Memory B cell (primary cell): ENCODE measurements at places on chromosomes 11 and 22.

DNA sequence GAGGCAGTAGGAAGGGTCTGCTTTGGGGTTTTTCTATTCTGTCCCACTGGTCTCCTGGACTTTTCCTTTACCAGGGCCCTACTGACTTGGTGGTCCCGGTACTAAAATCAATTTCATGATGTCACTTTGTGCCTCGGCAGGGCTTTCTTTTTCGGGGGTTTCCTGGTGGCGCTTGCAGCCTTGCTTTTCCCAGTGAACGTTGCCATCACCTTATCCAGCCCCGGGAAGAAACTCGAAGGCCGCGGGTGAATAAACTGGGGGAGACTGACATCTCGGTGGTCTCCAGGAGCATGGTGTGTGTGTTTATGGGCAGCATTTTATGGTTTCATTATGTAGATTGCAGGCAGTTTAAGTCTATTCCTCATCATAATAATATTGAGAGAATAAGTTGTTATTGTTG, 84.4 kb downstream of the KCNQ1 start:
- DNase-seq: no peak

- no peak for DNase-seq
Measured at GRCh38 chr22:39231197-39231950, 13.4 kb downstream of the PDGFB start.

GRCh38 chr11:130160498-130161155, 1.0 kb downstream of the ST14 start:
- DNase-seq: no peak

DNA sequence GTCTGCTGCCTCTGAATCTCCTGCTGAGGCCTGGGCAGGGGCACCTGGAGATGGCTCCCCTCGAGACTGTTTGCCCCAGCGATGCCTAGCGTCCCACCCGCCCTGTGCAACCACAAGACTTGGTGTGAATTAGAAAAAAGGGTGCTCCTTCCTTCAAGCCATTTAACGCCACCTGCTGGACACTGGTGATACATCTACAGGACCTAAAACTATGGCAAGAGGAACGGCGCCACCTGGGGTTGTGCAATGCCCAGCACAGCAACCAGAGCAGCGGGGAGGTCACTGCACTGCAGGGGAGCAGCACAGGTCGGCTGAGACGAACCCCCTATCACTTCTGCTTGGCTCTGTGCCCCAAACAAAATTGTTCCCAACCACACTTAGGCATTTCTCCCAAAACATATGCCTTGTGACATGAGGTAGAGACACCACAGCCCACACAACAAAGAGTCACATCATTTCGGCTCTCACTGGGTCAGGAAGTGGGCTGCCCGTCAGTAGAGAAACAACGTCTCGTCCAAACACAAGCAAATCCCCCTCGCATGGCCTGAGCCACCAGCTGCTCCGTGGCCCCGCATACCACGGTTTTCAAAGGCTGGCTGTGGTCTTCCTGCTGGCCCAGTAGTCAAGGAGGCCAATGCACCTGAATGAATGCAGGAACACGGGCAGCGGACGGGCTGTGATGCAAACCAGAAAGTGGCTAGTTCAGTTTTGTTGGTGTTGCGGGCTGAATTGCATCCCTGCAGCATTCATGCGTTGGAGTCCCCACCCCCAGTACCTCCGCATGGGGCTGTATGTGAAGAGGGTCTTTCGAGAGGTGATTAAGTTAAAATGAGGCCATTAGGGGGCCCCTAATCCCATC, 171.9 kb downstream of the SHANK2 start:
- peak; percentile 25 for DNase-seq

- no peak for DNase-seq
Measured at GRCh38 chr11:50037251-50037650, 4.6 kb downstream of the OR4C45 start.

- DNase-seq: no peak
Measured at GRCh38 chr11:69748637-69749036, 26.5 kb downstream of the FGF4 start.

DNA sequence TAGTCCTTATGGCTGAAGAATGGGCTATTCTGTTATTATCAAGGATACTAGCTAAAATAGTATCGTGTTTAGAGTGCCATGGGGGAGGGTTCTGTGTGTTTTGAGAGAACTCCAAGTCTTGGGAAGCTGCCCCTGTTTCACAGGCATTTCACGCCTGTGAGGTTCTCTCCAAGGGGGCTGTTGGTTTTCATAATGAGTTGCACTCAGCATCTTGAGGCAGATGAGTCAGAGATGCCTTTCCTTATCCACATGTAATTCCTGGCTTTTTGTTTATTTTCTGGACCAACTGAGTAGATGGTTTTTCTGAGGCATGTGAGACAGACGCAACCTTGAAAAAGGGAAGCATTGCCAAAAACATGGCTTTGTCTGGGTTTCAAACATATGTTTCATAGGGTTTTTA, 203.7 kb downstream of the ARHGAP42 start:
- DNase-seq: no peak

DNA sequence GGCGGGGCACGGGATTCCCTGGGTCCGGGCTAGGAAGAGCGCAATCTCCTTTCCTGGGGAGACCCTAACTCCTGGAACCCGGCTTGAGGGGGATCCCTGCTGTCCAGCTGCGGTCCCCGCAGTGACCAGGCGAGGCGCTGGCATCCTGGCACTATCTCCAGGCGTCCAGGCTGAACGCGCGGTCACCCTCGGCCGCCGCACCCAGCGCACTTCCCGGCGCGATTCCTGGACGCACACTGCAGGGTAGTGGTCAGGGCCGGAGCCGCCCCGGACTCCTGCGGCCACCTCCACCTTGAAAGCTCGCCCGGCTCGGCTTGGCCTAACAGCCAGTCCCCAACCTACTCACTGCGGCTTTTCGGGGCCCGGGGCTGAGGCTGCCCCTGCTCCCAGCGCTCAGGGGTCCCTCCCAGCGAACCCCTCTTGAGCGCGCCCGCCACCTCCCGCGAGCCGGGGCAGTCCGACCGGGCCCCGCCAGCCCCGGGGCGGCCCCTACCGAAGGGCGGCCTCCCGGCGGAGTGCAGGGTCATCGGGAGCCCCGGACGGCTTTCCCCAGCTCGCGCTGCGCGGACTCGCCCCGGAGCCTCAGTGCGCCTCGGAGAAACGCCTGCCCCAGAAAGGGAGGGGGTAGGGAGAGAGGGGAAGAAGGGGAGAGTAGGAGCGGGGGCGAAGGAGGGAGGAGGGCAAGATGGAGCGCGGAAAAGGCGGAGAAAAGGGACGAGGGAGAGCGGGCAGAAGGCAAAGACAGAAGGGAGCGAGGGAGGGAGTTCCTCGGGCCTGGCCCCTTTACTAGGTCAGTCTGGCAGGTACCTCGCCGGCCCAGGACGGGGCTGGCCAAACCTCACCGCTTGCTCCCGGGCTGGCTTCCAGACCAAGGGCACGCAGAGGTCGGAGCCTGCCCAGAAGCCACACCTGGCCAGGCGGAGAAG, 1.0 kb downstream of the POU2AF3 start:
- DNase-seq: no peak

GRCh38 chr11:121023848-121024751, at the start of gene TBCEL:
TBCEL (plus strand) TSS chr11:121024102; CDS start chr11:121045691, 21,589 bp downstream.
- peak; percentile 72 for DNase-seq

DNA sequence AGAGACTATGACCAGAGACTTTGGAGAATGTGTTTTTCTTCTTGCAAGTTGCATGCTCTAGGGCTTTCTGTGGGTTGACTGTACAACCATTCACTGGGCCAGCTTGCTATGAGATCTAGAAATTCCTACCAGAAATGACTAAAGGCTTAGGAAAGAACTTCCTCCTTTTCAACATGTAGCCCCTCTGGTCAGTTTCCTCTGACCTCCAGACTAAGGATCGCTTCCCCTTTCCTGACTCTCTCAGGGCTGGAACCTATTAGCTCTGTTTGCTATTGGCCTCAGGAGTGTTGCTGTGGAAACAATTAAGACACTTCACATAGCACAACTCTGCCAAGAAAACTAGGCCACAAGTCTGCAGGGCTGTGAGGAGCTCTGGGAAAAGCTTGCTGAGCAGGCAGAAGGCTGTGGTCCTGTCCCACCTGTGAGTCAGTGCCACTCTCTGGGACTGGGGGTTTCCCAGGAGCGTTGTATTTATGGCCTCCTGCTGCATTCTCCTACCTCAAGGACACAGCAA, 10.7 kb downstream of the CRY2 start:
- DNase-seq: no peak

DNA sequence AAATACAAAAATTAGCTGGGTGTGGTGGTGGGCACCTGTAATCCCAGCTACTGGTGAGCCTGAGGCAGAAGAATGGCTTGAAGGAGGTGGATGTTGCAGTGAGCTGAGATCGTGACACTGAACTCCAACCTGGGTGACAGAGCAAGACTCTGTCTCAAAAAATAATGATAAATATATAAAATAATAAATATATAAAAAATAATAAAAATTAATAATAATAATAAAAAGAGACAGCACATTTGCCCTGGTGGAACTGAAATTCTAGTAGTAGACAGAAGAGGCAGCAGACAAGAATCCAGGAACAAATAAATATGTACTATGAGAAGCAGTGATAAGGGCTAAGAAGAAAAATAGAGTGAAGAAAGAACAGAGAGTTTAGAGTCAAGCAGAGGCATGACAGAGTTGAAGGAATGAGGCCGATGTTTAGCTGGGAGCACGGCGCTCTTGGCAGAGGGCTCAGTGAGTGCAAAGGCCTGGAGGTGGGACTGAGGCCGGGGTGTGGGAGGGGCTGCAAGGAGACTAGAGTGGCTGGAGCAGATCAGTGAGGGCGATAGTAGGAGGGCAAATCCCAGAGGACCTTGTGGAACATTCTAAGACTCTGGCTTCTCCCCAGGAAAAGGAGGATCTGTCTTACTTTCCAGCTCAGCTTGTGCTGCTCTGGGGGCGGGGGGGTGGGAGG, 410.3 kb downstream of the MN1 start:
- no peak for DNase-seq

- DNase-seq: no peak
Measured at GRCh38 chr11:102240502-102240901, 76.8 kb upstream of the BIRC3 start.
